ENCODE measurements at places on chromosomes 11 and 22. TPM values are rescaled to one million over a fixed set of nuclear protein-coding genes. Genes with fewer than 3 reads are reported as not detected.

The MTMR3 gene
- 7.7 TPM for polyA plus RNA-seq

The SLC29A2 gene
- 4.3 TPM for polyA plus RNA-seq

The ZNRF3 gene
- polyA plus RNA-seq = 5.5 TPM

The TYR gene
- polyA plus RNA-seq = not detected

The CAPN5 gene
- 9.4 TPM for polyA plus RNA-seq

The SERPIND1 gene
- polyA plus RNA-seq = not detected

The PANX3 gene
- polyA plus RNA-seq = not detected

Data from A549 (cell line).